ENCODE measurements at places on chromosomes 3 and 15.

GRCh38 chr15:33086500-33087121, 107.9 kb downstream of the FMN1 start:
- DNase-seq: no peak

DNA sequence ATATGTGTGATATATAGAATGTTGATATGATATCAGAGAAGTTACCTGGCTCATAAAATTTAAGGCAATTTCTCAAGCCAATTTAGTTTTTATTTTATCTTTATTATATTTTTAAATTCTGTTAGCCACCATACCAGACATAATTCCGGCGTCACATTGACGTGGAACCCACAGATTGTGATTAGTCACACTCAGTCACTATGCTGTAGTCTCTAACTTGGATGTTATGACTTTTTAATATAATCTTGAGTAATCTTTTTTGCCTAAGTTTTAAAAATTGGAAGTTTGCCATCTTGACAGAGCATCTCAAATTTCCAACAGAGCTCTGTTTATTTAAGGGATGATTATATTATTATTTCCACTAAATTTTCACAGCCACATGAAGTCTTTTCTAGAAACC, 9.7 kb upstream of the DCLK3 start:
- DNase-seq: no peak

- DNase-seq: no peak
These were observed 18.4 kb upstream of the INSYN1 start for GRCh38 chr15:73771385-73772045.

- no peak for DNase-seq
These were observed 148.5 kb downstream of the DCLK3 start for GRCh38 chr3:36615861-36616260.

DNA sequence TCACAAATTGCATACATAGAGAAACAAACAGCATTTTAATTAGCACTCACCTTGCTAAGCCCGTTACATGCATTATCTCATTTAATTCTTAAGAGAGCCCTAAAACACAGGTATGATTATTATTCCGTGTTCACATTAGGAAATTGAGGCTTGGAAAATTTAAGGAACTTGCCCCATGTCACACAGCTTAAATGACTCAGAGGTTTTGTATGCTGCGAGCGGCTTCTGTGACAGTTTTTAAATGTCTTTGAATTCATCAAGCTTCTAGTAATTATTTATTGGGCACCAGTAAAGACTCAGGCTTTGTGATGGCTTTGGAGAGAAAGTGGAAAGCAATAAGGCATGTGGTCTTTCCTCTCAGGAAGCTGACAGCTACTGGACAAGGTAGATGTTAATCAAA, 166.7 kb upstream of the THBS1 start:
- DNase-seq: no peak

GRCh38 chr3:184325715-184326369, 11.4 kb downstream of the EIF4G1 start:
- DNase-seq: peak; percentile 41

GRCh38 chr3:114327665-114328064, 33.8 kb downstream of the TIGIT start:
- no peak for DNase-seq

GRCh38 chr3:178078953-178079352, 457.3 kb upstream of the KCNMB2 start:
- DNase-seq: no peak

GRCh38 chr15:66566963-66567531, 1.2 kb upstream of the LCTL start:
- peak; percentile 13 for DNase-seq
